ENCODE measurements at places on chromosomes 7 and 10.

GRCh38 chr10:29496341-29497162, 138.2 kb downstream of the SVIL start:
- DNase-seq = peak; percentile 20

- no peak for DNase-seq
These were observed 277.4 kb downstream of the CCSER2 start for GRCh38 chr10:84605802-84606201.

DNA sequence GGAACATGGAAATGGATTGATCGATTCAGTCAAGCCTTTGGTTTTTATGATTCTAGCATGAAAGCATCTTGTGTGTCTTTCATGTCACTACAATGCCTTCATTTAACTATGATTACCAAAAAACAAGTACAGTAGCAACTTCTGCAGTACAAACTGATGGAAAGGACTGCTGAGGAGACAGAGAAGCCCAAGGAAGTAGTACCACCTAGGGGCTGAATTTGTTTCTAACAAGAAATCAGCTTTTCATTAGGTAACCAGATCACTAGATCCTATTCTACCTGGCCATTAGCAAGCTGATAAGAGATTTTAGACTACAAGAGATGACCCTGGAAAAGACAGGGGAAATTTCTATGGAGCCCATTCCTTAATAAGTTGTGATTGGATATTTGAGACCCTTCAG, 3.2 kb upstream of the IFIT1 start:
- DNase-seq = no peak

- no peak for DNase-seq
These were observed 4.7 kb upstream of the MRLN start for GRCh38 chr10:59757966-59758365.

- DNase-seq = peak; percentile 60
These were observed 174.9 kb upstream of the NRP1 start for GRCh38 chr10:33509231-33509831.

DNA sequence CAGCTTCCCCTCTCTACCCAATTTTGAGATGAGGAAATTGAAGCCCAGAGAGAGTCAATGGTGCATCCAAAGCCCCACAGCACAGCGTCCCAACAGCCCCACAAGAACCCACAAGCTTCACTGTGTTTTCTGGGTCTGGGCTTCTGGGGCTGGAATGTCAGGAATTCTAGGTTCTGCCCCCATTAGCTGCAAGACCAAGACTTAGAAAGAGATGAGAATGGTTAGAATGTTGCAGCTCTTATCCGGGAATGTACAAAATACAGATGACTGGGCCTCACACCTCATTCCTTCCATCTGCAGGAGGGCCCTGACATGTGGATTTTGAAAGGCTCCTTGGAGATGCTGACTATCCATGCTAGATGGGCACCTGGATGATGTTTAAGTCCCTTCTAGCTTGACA, 6.0 kb upstream of the SGPL1 start:
- no peak for DNase-seq

- DNase-seq = no peak
These were observed 2.9 kb downstream of the SEMA3E start for GRCh38 chr7:83646027-83646426.

DNA sequence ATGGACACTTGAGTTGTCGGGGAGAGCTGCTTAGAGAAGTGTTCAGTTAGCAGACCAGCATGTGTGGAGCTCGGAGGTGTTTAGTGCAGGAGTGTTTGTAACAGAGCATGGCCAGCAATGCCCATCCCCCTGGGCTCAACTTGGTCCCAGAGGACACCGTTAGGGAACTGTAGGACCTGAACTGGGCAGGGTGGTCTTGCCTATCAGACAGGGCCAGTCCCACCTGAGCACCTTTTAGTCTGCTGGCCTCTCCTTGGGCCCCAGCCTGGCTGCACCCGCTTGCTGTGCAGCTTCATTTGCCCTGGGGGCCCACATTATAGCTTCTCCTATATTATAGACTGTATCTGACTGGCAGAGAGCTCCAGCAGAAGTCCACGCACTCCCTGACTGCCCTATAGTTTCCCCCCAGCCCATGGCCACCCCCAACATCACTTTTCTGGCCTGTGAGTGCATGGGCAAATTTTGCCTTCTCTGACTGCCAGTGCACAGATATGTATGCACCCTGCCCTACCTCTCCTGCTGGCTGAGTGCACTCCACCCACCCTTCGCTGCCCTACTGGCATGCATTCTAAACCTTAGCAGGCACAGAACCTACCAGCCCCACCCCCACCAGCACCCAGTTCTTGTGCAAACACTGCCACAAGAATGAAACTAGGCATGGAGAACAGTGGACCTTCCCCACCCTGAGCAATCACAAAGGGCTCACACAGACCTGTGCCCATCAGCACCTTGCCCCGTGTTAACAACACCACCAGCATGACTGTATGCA, 1030.6 kb upstream of the GHITM start:
- no peak for DNase-seq

Data from GM06990 (cell line).